ENCODE measurements at places on chromosomes 7 and 10.

GRCh38 chr10:95478935-95479334 is 82.2 kb downstream of the SORBS1 start:
- peak; percentile 53 for DNase-seq

DNA sequence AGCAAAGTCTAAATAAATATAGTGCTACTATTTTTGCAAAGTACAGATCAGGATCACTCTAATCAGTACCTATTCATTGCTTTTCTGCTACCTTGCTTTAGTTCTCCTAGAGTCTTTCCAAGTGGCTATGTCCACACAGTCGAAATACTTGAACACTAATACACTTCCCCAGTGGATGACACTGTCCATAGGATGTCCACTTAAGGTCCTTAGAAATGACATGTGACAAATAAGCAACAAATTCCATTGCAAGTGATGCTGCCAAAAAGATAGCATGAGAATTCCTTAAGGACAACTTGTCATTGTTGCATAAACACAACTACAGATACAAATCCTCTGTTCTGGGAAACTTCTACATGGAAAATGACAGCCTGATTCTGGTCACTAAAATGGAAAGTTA is 93.6 kb downstream of the ANK3 start:
- no peak for DNase-seq

- no peak for DNase-seq
Observed at GRCh38 chr7:99784007-99784406, at the start of gene CYP3A4. CYP3A4 (minus strand) TSS chr7:99784184; CDS start chr7:99784081, 103 bp downstream.

- no peak for DNase-seq
Observed at GRCh38 chr7:81743201-81743600, 26.6 kb downstream of the HGF start.

DNA sequence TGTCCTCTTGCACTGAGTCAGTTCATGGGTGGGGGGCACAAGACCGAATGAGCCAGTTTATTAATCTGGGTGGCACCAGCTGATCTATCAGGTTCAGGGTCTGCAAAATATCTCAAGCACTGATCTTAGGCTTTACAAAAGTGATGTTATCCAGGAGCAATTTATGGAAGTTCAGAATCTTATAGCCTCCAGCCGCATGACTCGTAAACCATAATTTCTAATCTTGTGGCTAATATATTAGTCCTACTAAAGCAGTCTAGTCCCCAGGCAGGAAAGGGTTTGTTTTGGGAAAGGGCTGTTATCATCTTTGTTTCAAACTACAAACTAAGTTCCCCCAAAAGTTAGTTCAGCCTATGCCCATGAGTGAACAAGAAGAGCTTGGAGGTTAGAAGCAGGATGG is 33.9 kb downstream of the AKR1C8 start:
- DNase-seq: no peak

DNA sequence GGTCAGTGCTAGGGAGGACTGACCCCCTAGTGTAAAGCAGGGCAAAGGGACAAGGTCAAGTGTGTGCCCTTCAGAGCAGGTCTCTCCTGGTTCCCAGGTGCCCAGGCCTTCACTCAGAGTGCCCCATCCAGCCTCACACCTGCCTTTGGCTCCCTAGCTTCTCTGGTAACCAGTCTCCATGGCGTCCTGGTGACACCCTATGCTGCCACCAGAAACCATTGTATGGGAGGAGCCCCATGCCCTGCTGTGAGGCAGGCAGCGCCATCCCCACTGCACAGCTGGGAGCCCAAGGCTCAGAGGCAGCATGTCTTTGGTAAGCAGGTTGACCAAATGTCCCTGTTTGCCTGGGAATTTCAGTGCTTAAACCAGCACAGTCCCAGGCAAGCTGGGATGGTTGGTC is 33.1 kb upstream of the HMX3 start:
- DNase-seq: no peak

GRCh38 chr7:138194567-138194966 is 118.3 kb downstream of the AKR1D1 start:
- no peak for DNase-seq

- no peak for DNase-seq
Observed at GRCh38 chr10:120802935-120803334, 48.2 kb upstream of the WDR11 start.

DNA sequence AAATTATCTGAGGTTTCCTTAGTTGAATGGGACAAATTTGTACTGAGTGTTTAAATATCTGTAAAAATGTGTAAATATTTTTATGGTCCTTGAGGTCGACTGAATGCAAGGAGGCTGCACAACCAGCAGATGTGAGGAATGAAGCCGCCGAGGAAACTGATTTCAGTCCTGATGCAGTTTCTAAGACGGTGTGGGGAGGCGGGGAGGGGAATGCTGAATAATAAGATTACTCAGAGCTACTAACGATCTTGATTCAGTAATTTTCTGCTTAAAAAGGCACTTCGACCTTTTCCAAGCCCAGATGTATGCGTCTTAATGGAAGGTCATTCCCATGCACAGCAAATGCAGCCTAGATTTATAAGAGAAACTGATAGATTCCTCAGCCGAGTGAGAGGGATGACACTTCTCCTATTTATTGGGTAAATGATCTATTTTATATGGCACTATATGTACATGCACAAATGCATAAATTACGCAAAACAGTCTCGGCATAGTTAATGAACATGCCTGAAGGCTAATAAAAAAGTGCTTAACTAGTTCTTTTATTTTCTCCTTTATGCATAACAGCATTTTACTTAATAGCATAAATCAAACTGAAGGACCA is 167.6 kb upstream of the PITRM1 start:
- no peak for DNase-seq

GRCh38 chr10:31549896-31550295 is 230.9 kb downstream of the ZEB1 start:
- no peak for DNase-seq

- no peak for DNase-seq
Observed at GRCh38 chr7:138713191-138713590, 12.0 kb upstream of the SVOPL start.

- no peak for DNase-seq
Observed at GRCh38 chr7:69272101-69272500, 326.2 kb upstream of the AUTS2 start.

- DNase-seq: no peak
Observed at GRCh38 chr7:148044173-148044572, 546.4 kb upstream of the C7orf33 start.

- DNase-seq: no peak
Observed at GRCh38 chr10:97217299-97217698, 31.5 kb upstream of the SLIT1 start.

- DNase-seq: peak; percentile 27
Observed at GRCh38 chr7:95772298-95772770, at the start of gene DYNC1I1. DYNC1I1 (plus strand) TSS chr7:95772554; CDS start chr7:95804730, 32,176 bp downstream.

DNA sequence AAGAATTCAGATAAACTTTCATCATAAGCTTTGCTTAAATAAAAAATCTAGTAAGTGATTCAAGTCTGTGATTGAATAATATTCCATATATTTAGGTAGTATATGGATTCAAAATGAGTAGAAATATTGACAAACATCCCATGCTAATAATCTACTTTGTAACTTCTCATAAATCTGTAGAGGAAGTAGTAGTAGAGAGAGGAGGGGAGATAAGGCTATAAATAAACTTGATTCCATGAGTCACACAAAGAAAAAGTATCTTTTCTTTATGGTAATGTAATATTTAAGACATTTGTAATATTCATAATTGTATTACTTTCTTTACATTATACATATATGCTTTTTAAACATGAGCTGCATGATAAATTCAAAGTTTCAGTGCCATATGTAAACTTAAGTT is 25.6 kb upstream of the CD36 start:
- no peak for DNase-seq

GRCh38 chr7:47584536-47584895 is 2.6 kb upstream of the TNS3 start:
- no peak for DNase-seq

DNA sequence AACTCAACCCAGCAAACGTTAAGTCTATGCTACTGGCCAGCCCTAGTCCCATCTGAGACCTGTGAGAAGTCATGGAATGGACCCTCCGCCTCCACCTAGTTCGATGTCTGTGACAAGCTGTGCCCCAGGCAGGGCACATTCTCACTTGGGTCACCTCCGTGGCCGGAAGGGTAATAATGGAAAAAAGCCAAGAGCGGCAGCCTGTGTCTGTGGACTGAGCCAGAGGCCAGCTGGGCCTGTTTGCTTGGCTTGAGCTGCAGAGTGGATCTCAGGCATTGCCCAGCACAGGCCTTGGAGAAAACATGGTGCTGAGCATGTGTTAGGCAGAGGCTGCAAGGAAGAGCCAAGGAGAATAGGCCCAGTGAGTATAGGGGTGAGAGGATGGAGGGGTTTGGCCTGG is 97.8 kb downstream of the GALNT17 start:
- no peak for DNase-seq

- DNase-seq: no peak
Observed at GRCh38 chr7:55160539-55160938, 141.7 kb downstream of the EGFR start.

GRCh38 chr7:44111761-44112160 is 7.6 kb downstream of the AEBP1 start:
- no peak for DNase-seq

DNA sequence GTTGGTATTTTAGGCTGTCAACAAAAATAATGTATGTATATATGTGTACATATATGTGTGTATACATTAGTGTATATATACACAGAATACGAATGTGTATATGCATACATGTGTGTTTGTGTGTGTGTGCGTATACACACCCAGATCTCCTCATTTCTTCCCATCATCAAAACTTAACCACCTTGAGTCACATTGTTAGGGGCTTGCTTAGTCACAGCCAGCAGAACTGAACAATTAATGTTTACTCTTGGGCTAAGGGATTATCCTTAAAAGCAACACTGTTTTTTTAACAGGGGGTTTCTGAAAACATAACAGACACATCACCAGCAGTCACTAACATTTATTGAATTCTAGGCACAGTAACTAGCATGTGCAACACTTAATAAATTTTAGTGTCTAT is 83.0 kb upstream of the ASAH2 start:
- no peak for DNase-seq

- DNase-seq: no peak
Observed at GRCh38 chr10:79116368-79116767, 47.6 kb downstream of the ZMIZ1 start.

DNA sequence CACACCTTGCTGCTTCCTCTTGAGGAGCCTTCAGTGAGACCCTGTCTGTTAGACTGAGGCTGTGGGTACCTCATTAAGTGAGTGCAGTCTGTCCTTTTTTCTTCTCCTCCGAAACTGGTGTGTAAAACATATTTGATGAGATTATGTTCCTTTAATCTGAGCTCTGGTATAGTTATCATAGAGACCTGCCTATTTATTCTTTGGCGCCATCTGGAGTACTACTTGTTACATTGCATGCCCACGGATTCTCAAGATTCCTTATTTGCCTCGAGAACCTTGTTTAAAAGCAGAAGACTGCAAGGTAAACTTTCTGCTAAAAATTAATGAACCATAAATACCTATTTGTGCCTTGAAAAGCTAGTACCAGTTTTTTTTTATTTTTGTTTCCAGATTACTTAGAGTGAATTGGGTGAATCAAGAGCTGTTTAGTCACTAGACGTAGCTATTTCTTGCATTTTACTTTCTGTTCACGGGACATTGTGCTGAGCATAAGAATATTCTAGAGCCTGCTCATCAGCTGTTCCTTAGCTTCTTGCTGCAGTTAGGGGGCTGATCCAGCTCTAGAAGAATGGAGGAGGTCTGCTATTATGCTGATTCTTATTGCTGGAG is 16.9 kb upstream of the STMP1 start:
- no peak for DNase-seq

- no peak for DNase-seq
Observed at GRCh38 chr10:27345455-27345920, 104.9 kb upstream of the ACBD5 start.

- DNase-seq: no peak
Observed at GRCh38 chr10:71554671-71555070, 158.0 kb downstream of the CDH23 start.

DNA sequence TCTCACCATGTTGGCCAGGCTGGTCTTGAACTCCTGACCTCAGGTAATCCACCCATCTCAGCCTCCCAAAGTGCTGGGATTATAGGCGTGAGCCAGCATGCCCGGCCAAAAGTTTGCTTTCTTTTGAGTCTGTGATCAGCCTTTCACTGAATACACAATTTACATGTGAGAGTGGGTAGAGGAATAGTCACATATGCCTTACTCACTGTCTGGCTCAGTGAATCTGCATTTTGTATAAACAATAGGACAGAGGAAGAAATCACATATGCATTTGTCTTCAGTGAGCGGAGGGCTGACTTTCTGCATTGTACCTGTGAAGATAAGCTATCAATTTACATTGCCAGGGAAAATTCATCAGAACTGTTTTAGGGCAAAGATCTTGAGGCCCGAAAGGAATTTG is 2.5 kb upstream of the TECPR1 start:
- DNase-seq: no peak

DNA sequence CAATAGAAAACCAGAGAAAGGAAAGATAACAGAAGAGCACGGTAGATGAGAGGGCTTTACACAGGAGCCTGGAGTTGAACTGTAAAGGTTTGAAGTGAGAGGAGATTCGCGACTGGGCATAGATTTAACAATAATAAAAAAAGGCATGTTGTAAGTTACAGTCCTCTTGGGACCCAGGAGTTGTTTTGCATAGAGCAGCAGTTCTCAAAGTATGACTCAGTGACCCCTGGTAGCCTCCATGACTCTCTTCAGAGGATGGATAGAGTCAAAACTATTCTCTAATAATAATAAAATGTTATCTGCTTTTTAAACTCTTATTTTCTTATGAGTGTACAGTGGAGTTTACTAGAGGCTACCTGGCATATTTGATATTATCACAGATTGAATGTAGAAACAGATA is 262.3 kb downstream of the SORCS3 start:
- DNase-seq: no peak

- DNase-seq: no peak
Observed at GRCh38 chr7:74496272-74496671, 42.6 kb downstream of the GTF2IRD1 start.

DNA sequence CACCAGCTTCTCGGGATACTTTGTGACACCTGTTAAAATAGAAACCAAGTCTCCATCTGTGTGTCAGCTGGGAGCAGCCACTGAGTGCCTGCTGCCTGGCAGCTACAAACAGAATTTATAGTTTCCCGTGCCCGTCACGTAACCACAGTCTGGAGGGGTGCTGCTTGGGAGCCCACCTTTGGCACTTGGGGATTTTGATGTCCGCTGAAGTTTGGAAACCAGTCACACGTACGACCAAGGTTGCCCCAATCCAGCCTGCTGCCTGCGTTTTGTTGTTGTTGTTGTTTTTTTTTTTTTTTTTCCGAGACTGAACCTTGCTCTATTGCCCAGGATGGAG is 1.6 kb downstream of the TRRAP start:
- DNase-seq: no peak

GRCh38 chr7:133674079-133674763 is 421.3 kb downstream of the EXOC4 start:
- no peak for DNase-seq

GRCh38 chr10:52226197-52226847 is 87.8 kb upstream of the DKK1 start:
- no peak for DNase-seq

DNA sequence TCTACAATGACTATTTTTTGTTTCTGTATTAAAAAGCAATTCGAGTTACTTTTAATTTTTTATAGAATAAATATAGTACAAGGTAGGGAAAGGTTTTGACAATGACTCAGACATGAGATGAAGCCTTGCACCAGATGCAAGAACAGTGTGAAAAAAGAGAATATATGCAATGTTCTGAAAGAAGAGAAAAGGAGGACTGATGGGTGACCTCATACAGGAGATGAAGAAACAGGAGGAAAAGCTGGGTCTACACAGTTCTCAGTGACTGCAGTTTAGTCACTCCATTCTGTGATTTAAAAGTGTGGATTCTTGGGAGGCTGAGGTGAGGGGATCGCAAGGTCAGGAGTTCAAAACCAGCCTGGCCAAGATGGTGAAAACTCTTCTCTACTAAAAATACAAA is 38.3 kb upstream of the YAE1 start:
- DNase-seq: no peak

- peak; percentile 38 for DNase-seq
Observed at GRCh38 chr7:23247603-23248335, 1.2 kb downstream of the GPNMB start.

All from uterus (tissue), 4 donors.